ENCODE measurements at places on chromosomes 16 and 17. TPM values are rescaled to one million over a fixed set of nuclear protein-coding genes. Genes with fewer than 3 reads are reported as not detected.

GRCh38 chr17:48457080-48457836 is 27.2 kb upstream of the SKAP1 start:
- no peak overlapping the region for H3K4me3 ChIP-seq
- H3K27ac ChIP-seq: peak overlapping the region; percentile 31
- no peaks in the 10 kb centered on the region for H3K36me3 ChIP-seq
- H3K4me1 ChIP-seq: no peaks in the 10 kb centered on the region
- DNase-seq: peak; percentile 82

GRCh38 chr17:57092171-57092570 is 7.1 kb downstream of the AKAP1 start:
- no peaks in the 10 kb centered on the region for H3K36me3 ChIP-seq
- H3K27me3 ChIP-seq: no peaks in the 10 kb centered on the region
- DNase-seq: no peak
- H3K4me1 ChIP-seq: peaks cover 40% of the 10 kb centered on the region
- no peak overlapping the region for H3K4me3 ChIP-seq
- no peak overlapping the region for H3K27ac ChIP-seq

Gene CIBAR2
- total RNA-seq: not detected

Gene TOP2A
- total RNA-seq: 37.4 TPM

GRCh38 chr16:50151756-50152155 is 1.4 kb upstream of the TENT4B start:
- H3K27me3 ChIP-seq: no peaks in the 10 kb centered on the region
- DNase-seq: no peak
- no peak overlapping the region for H3K4me3 ChIP-seq
- peak overlapping the region; percentile 99 for H3K27ac ChIP-seq
- no peaks in the 10 kb centered on the region for H3K36me3 ChIP-seq

Gene MT1G
- 64.1 TPM for total RNA-seq

DNA sequence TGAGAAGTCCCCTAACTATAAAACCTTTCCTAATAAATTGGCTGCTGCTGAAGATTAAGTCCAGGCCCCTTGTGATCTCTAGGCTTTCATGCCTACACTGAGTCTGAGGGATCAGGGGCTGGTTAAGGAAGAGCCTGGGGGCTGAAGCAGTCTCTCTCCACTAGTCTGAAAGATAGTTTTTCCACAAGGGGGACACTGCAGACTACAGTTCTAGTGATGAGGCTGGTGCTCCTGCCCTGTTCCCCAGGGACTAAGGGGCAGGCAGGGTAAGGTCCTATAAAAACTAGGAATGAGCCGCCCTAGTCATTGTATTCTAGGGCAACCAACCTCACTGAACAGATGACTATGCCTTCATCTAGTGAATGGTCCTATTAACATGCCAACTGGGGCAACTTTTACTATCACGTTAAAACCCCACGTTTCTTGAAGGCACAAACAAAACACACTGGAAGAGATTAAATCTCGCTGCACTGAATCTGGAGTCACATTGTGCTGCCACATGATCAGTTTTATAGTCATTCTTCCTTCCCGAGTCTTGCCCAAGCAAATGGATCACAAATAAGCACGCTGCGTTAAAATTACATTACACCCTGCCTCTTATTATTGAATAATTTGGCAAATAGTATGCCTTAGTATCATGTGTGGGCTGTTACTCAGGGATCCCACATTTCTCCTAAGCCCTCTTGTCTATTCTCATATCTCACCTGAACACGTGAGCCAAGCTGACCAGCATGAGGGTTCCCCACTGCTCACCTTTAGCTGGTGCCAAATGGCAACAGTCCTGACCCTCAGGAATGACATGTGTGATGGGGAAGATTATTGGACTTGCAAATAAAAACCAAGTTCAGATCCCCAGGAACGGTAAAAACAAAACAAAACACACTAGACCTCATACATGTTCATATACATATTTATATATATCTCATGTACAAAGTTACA is 95.4 kb upstream of the TOB1 start:
- H3K36me3 ChIP-seq: no peaks in the 10 kb centered on the region
- H3K4me3 ChIP-seq: no peak overlapping the region
- H3K27ac ChIP-seq: no peak overlapping the region
- no peaks in the 10 kb centered on the region for H3K27me3 ChIP-seq
- H3K4me1 ChIP-seq: no peaks in the 10 kb centered on the region
- no peak for DNase-seq

Gene KRT25
- total RNA-seq: not detected

- no peak for DNase-seq
- H3K27me3 ChIP-seq: no peaks in the 10 kb centered on the region
- no peak overlapping the region for H3K4me3 ChIP-seq
- no peak overlapping the region for H3K27ac ChIP-seq
- H3K4me1 ChIP-seq: no peaks in the 10 kb centered on the region
Measured at GRCh38 chr16:80693553-80693952, 110.8 kb downstream of the CDYL2 start.
